ENCODE measurements at places on chromosomes 12 and 14.

- DNase-seq = no peak
Measured at GRCh38 chr12:132344181-132344580, 14.8 kb upstream of the GALNT9 start.

DNA sequence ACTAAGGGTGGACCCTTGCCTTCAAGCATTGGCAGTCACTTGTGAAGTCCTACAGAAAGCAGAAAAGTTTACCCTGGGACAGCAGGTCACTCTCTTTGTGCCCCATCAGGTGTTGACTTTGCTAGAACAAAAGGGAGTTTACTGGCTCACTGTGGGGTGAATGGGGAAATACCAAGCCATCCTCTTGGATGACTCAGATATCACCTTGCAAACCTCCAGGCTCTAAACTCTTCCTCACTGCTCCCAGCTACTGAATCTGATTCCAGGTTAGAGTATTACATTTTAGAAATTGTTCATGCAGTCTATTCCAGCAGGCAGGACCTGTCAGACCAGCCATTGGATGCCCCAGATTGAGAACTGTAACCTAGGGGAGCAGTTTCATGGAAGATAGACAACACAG, 7.3 kb upstream of the EDDM3B start:
- DNase-seq = peak; percentile 44

DNA sequence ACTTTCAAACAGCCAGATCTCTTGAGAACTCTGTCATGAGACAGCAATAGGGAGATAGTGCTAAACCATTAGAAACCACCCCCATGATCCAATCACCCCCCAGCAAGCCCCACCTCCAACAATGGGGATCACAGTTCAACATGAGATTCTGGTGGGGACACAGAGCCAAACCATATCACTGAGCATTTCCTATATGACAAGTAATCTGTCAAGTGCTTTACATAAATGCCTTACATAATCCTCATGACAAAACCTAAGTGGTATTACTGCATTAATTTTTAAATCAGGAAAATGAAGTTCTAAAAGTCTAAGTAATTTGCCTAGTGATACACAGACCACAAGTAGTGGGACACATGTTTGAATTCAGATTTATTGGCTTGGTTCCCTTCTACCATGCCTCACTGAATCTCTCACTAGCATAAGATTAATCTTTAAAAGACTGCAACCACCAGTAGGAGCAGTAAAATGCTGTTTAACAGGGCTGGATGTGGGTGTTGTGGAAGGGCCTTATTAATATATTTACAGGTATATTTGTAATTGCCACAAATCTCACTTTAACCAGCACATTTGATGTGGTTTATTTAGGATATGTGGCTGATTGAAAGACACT, 323.1 kb upstream of the FBXO33 start:
- no peak for DNase-seq

DNA sequence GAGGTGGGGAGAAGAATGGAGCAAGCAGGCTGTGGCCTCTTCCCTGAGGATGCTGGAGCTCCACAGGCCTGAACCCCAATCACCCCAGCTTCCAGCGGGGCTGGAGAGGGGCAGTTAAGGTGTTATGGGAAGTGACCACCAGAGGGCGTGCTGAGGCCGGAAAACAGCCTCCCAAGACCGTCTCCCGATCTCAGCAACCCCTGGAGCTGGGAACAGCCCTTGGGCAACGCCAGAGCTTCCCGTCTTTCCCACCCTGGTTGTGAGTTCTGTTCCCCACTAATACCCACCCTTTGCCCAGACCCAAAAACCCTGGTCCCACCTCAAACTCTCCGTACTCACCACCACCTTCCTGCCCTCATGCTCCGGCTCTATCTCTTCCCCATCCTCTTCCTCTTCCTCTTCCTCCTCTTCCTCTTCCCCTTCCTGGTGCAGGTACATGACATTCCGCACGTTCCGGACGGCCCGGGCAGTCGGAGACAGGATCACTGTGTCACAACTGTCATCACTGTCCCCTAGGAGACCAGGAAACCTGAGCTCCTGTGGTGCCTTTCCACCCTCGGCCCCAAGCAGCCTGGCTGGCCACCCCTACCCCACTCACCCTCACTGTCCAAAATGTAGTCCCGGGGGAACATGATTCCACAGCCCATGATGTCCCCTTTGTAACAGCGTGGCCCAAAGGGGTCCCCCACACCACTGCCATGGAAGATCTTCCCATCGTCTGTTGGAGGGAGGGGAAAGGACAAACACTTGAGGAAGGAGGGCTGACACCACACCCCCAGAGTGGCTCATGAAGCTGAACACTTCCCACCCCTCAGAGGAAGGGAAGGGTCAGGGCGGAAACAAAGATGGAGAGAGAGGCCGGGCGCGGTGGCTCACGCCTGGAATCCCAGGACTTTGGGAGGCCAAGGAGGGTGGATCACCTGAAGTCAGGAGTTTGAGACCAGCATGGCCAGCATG, 12.9 kb downstream of the SPRYD3 start:
- peak; percentile 71 for DNase-seq

GRCh38 chr14:74089251-74090020, 4.7 kb downstream of the LIN52 start:
- DNase-seq = peak; percentile 24

DNA sequence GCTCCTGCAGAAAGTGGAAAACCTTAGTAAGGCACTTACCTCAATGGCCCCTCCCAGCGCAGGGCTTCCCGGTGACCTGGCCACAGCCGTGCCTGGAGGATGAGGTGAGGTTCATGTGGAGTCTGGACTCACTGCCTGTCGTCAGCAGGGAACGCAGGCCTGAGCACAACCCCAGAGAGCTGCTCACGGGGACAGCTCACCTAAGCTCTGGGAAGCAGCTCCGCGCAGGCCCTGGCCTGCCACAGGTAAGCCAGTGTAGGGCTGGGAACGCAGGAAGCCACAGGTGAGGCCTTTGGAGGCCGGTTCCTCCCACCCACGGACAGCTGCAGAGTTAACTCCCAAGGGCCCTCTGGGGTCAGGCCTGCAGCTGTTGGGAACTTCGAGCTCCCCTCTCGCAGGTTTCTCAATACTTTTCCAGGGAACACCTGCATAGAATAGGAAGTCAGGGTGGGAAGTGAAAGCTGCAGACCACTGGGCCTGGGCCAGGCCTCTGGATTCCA, 32.7 kb downstream of the ANAPC7 start:
- no peak for DNase-seq

DNA sequence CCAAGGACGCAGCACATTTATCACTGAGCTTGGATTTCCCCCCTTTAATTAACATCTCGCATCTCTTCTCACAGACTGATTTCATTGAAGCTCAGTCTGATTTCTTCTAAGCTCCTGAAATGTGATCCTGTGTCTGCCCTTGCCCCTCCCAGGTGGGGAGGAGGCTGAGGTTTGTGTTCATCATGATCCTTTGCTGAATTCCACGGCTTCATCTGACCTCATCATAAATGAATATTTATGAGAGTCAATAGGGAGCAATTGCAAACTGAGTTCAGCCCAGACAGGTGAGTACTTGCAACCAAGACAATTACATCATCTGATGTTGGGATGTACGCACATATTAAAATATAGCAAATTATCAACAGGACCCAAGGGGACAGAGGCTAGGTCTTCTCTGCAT, 72.4 kb downstream of the MAP1LC3B2 start:
- no peak for DNase-seq

- DNase-seq = peak; percentile 52
Measured at GRCh38 chr14:92040431-92041051, 682 bp upstream of the TRIP11 start.

DNA sequence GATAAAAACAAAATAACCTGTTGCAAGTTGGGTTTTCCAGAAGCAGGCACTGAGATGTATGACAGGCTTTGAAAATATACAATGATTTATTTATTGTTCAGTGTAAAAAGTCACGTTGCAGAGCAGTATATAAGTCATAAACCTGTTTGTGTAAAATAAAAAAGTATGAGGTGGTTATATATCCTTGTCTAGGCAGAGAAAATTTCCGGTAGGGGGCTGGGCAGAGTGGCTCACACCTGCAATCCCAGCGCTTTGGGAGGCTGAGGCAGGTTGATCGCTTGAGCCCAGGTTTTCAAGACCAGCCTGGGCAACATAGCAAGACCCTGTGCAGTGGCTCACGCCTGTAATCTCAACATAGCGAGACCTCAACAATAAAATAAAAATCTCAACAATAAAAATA, 16.2 kb upstream of the PPP1CC start:
- no peak for DNase-seq

- DNase-seq = no peak
Measured at GRCh38 chr12:120696626-120697025, 9.7 kb downstream of the MLEC start.

GRCh38 chr14:42545636-42546035, 939.0 kb downstream of the LRFN5 start:
- no peak for DNase-seq

GRCh38 chr12:3772380-3772779, 19.5 kb upstream of the CRACR2A start:
- DNase-seq = no peak

- DNase-seq = no peak
Measured at GRCh38 chr14:86357119-86357518, 827.2 kb downstream of the FLRT2 start.

- peak; percentile 32 for DNase-seq
Measured at GRCh38 chr12:117063162-117063911, 35.9 kb downstream of the TESC start.

GRCh38 chr14:87579036-87579435, 413.9 kb downstream of the GALC start:
- DNase-seq = no peak

GRCh38 chr14:65501328-65501727, 88.8 kb downstream of the FUT8 start:
- peak; percentile 55 for DNase-seq

- DNase-seq = no peak
Measured at GRCh38 chr12:1576410-1577241, 17.8 kb downstream of the FBXL14 start.

DNA sequence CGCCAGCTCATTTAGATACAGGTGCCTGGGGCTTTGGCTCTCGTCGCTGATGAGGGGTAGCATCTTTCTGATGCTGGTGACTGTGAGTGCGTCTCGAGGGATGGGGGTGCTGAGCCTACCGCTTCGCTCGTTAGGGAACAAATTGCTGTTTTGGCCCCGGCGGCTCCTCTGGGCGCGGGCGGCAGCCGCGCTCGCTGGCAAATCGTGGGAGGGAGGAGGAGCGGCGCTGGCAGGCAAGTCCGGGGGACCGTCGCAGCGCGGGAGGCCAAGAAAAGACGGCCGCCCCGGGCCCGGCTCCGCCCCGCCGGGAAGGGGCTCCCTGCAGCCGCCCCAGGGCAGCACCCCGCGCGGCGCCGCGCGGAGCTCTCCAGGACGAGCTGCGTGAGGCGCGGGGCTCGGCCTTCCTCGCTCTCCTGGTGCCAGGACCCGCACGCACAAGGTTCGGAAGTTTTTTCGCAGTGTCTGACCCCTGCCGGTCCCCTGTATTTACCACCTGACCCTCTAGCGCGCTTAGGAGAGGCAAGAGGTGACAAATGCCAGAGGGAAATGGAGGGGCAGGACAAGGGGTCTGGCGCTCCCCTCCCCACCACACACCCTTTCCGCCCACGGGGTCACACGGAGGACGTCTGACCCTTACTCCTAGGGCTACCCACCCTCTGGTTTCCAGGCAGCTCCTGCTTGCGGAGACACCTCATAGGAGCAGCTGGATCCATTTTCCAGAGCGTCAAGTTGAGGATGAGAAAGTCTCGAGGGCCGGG, 899 bp upstream of the KCNH3 start:
- DNase-seq = no peak

GRCh38 chr12:131988054-131988796, 38.5 kb downstream of the EP400 start:
- DNase-seq = no peak

- peak; percentile 56 for DNase-seq
Measured at GRCh38 chr12:89707703-89708564, 704 bp downstream of the ATP2B1 start.

- no peak for DNase-seq
Measured at GRCh38 chr14:105323663-105324062, 9.1 kb downstream of the PACS2 start.
